Right atrium auricular region (tissue), 2 donors: ENCODE measurements at places on chromosomes 2 and 18.

- H3K27ac ChIP-seq, result no peak overlapping the region
- H3K4me3 ChIP-seq, result no peak overlapping the region
- no peaks in the 10 kb centered on the region for H3K27me3 ChIP-seq
- DNase-seq, result no peak
- H3K36me3 ChIP-seq, result no peaks in the 10 kb centered on the region
These were observed 55.4 kb downstream of the MALT1 start for GRCh38 chr18:58726671-58727070.

GRCh38 chr2:61328707-61329251 lies 142.1 kb downstream of the USP34 start:
- no peaks in the 10 kb centered on the region for H3K4me1 ChIP-seq
- H3K27me3 ChIP-seq, result no peaks in the 10 kb centered on the region
- H3K36me3 ChIP-seq, result peaks cover 33% of the 10 kb centered on the region
- no peak overlapping the region for H3K27ac ChIP-seq
- H3K4me3 ChIP-seq, result no peak overlapping the region

DNA sequence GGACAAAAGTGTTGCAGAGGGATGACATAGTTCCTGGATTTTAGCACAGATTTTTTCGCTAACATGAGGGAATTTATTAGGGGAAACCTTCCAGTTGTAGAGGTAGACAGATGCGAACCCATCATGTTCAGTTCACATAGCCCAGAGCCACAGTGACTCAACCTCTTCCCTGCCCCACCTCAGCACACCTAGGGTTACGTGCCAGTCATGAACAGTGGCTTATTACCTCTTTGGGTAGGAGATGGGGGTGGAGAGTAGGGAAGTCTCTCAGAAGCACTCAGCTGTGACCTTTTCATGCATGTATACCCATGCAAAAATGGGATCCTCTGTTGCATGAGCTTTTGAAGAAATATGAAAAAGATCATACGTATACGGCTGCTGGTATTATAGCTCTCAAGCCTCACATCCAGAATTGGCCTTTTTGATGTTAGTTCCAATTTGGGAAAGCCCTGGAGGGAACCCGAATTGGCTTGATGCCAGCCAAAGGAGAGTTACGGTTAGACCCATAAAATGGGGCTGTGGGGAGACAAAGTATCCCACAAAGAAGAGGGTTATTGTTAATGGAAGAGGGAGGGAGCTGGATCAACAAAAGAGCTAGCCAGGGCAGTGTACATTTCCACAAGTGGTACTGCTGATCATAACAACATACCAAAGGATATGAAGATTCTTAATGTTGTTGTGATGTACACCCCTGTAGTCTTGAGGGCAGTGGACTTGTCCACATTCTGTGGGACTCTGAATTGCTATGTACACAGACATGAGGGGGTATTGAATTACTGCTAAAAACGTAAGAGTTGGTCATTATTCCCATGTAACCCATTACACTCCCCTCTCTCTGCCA lies 4.9 kb downstream of the TANC1 start:
- no peaks in the 10 kb centered on the region for H3K4me1 ChIP-seq
- DNase-seq, result no peak
- H3K4me3 ChIP-seq, result no peak overlapping the region
- no peak overlapping the region for H3K27ac ChIP-seq

- H3K36me3 ChIP-seq, result no peaks in the 10 kb centered on the region
- H3K4me1 ChIP-seq, result no peaks in the 10 kb centered on the region
- peak overlapping the region; percentile 34 for H3K27ac ChIP-seq
- DNase-seq, result no peak
- H3K4me3 ChIP-seq, result no peak overlapping the region
- no peaks in the 10 kb centered on the region for H3K27me3 ChIP-seq
These were observed 10.3 kb downstream of the EPHA4 start for GRCh38 chr2:221561770-221562169.

- H3K4me1 ChIP-seq, result no peaks in the 10 kb centered on the region
- DNase-seq, result no peak
- no peaks in the 10 kb centered on the region for H3K36me3 ChIP-seq
- no peak overlapping the region for H3K4me3 ChIP-seq
- no peak overlapping the region for H3K27ac ChIP-seq
- H3K27me3 ChIP-seq, result no peaks in the 10 kb centered on the region
These were observed 9.0 kb upstream of the HIBCH start for GRCh38 chr2:190328573-190329147.

DNA sequence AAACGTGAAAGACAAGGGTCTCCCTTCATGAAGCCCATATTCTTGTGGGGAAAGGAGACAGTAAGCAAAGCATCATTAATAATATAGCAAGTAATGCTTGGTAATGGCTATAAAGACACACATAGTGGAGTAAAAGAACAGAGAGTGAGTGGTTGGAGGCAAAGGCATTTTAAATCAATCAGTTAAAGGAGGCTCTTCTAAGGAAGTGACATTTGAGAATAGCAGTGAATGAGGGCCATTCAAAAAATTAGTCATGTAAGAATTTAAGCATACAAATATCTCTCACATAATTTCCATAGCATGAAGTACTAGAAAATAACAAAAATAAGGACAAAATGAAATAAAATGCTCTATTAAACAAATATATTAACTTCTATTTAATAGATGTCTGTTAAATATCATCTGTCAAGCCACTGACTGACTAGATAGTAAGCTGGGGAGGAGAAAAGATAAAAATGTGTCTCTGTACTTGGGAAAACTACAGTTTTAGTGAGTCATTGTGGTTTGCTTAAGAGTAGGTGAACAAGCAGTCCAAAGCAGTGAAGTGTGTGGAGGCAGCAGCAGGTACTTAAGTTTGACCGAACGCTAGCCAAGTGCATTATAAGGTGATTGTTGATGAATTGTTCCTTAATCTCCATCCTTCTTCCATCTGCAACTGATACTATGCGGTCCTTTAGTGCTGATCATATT lies 160.1 kb downstream of the PARD3B start:
- no peaks in the 10 kb centered on the region for H3K27me3 ChIP-seq
- peaks cover 5% of the 10 kb centered on the region for H3K4me1 ChIP-seq
- no peak overlapping the region for H3K4me3 ChIP-seq
- no peak for DNase-seq

DNA sequence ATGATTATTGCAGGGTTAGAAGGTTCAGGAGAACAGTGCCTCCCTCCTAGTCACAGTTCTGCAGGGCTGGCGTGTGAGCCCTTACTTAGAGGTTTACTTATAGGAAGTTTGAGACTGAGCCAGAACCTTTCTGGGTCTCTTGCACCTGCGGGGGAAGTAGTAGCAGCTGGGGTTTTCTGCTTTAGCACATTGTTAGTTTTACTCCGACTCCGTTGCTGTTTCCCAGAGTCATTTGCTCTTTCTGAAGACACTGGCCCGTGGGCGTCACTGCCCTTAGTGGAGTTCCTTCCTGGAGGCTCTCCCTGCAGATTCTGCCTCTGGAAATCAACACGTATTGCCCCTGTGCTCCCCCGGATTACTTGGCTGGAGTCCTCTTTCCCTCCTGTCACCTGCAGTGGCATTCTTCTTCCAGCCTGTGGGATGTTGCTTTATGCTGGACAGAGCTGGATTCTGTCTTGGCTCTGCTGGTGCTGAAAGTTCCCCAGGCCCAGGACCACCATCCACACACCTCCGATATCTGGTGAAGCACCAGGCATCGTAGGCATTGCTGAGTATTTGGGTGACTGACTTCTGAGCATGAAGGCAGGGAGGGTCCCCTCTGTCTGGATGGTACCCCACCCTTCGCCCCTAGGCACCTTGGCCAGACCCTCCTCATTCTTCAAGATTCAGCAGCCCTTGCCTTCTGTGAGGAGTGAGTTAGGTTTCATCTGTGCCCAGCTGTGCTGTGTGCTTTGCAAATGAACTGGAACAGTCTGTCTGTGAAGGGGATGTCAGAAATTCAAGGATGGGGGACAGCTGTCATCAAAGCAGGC lies 51.7 kb downstream of the AGAP1 start:
- H3K27ac ChIP-seq, result no peak overlapping the region
- H3K4me1 ChIP-seq, result no peaks in the 10 kb centered on the region
- H3K36me3 ChIP-seq, result no peaks in the 10 kb centered on the region
- no peak overlapping the region for H3K4me3 ChIP-seq
- DNase-seq, result no peak

DNA sequence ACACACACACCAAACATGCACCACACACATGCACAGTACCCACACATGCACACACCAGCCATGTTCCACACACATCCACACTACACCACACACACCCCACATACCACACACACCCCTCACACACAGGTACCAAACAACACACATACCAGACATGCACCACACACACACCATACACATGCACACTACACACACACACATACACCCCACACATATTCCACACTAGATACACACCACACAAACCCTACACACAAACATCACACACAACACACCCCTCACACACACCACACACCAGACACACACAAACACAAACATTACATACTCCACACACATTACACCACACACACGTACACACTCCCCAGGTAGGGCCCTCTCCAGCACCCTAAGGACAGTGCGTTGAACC lies 51.2 kb downstream of the TRABD2A start:
- no peak overlapping the region for H3K4me3 ChIP-seq
- no peaks in the 10 kb centered on the region for H3K27me3 ChIP-seq
- H3K36me3 ChIP-seq, result no peaks in the 10 kb centered on the region

DNA sequence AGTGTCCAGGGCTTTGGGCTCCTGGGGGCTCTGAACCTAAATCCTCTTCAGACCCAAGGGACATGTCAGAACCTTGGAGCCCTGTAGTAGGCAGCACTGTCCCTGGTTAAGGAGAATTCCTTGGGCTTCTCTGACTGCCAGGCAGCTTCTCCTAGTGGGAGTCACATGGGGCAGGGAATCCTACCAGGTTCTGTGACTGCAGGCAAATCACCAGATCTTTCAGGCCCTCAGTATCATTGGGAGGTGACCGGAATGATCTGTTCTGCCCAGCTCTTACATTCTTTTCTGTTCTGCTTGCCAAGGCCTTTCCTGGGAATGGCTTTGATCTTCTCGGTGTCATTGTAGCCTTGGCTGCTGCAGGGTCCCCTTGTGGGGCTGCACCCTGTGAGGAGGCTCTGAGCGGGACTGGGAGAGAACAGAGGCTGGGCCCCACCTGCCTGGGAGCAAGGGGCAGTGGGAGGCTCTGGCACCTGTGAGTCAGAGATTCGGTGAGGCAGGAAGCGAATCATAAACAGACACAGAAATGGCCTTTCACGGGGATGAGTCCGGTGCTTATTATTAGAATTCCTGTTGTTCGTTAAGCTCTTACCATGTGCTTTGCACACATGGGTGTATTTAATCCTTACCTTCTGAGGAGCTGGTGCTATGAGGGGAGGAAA lies 14.1 kb downstream of the CEP68 start:
- DNase-seq, result no peak
- H3K4me1 ChIP-seq, result no peaks in the 10 kb centered on the region
- peaks cover 17% of the 10 kb centered on the region for H3K36me3 ChIP-seq
- H3K4me3 ChIP-seq, result no peak overlapping the region
- no peaks in the 10 kb centered on the region for H3K27me3 ChIP-seq

DNA sequence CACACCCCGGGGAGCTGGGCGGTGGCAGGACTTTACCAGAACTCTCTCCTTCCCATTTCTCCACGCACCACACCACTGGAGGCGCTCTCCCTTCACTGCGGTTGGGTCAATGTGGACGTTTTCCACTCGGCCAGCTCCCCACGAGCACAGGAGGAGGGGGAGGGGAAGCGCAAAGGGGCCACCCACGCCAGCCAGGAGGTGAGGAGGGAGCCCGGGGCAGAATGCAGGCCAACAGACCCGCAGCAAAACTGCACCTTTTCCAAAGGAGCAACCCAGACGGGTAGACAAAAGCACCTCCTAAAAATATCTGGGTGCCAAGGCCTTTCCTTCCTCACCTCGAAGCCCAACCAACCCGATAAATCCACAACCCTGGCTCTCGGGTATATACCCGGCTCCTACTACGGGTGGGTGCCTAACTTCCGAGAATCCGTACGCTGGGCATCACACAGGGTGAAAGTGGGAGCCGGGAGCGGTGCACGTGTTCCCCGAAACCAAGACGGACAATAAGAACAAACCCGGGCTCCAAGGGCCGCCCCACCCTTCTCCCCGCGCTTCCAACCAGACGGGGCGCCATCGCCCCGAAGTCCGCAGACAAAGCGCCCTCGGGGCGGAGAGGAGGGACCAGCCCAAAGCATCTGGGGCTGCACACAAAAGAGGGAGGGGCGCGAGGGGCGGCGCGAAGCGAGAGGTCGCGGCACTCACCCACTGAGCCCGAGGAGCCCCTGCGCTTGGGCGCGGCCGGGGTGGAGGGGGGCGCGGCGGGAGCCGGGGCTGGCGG lies 1.0 kb downstream of the RTN4 start:
- no peaks in the 10 kb centered on the region for H3K36me3 ChIP-seq
- DNase-seq, result peak; percentile 92
- H3K27me3 ChIP-seq, result no peaks in the 10 kb centered on the region
- no peaks in the 10 kb centered on the region for H3K4me1 ChIP-seq
- peak overlapping the region; percentile 100 for H3K27ac ChIP-seq

- H3K27me3 ChIP-seq, result no peaks in the 10 kb centered on the region
- no peak for DNase-seq
These were observed 34.6 kb downstream of the PREPL start for GRCh38 chr2:44326548-44327264.

GRCh38 chr2:46458763-46459500 lies 20.4 kb upstream of the TMEM247 start:
- H3K27ac ChIP-seq, result no peak overlapping the region
- H3K36me3 ChIP-seq, result no peaks in the 10 kb centered on the region
- no peak for DNase-seq
- H3K4me3 ChIP-seq, result no peak overlapping the region
- no peaks in the 10 kb centered on the region for H3K27me3 ChIP-seq

DNA sequence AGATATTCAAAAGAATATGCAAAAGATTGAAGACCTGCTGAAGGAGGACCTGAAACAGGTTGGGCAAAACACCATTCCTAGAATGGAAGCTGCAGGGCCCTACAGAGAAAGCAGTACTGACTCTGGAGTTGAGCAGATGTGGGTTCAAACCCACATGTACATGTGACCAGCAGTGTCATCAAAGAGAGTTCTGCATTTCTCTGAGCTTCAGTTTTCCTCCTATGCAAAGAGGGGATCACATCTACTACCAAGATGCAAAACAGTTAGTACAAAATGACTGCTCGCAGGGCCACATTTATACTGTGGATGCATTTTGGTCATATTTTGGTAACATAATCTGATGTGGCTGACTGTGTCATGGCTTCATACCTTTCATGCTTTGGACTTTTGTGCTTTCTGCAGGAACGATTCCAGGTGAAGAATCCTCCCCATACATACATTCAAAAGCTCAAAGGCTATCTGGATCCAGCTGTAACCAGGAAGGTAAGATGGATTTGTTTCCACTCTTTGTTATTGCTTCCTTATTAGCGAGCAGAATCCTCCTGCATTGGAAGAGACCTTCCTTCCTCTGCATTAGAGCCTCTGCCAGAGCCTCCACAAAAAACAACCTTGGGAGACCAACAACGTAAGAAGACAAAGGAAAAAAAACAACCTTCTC lies 174.8 kb downstream of the PRPF40A start:
- H3K27me3 ChIP-seq, result no peaks in the 10 kb centered on the region
- H3K4me3 ChIP-seq, result no peak overlapping the region
- no peak overlapping the region for H3K27ac ChIP-seq
- H3K36me3 ChIP-seq, result peaks cover 6% of the 10 kb centered on the region

GRCh38 chr2:174246944-174247381 lies 1.4 kb downstream of the OLA1 start:
- no peak overlapping the region for H3K4me3 ChIP-seq
- H3K27me3 ChIP-seq, result no peaks in the 10 kb centered on the region
- peaks cover 6% of the 10 kb centered on the region for H3K36me3 ChIP-seq
- H3K4me1 ChIP-seq, result peaks cover 14% of the 10 kb centered on the region

- H3K27ac ChIP-seq, result no peak overlapping the region
- no peaks in the 10 kb centered on the region for H3K4me1 ChIP-seq
- no peaks in the 10 kb centered on the region for H3K27me3 ChIP-seq
- no peaks in the 10 kb centered on the region for H3K36me3 ChIP-seq
These were observed 272.8 kb upstream of the MMADHC start for GRCh38 chr2:149860276-149860921.

- H3K27me3 ChIP-seq, result no peaks in the 10 kb centered on the region
These were observed 46.2 kb downstream of the WDR75 start for GRCh38 chr2:189487283-189488007.
